ENCODE measurements at places on chromosomes 5 and 9. TPM values are rescaled to one million over a fixed set of nuclear protein-coding genes. Genes with fewer than 3 reads are reported as not detected.

Gene GRHPR
- total RNA-seq: 434 TPM

- no peak overlapping the region for H3K4me3 ChIP-seq
- DNase-seq: no peak
- no peak overlapping the region for H3K27ac ChIP-seq
- H3K4me1 ChIP-seq: no peaks in the 10 kb centered on the region
- no peaks in the 10 kb centered on the region for H3K36me3 ChIP-seq
Measured at GRCh38 chr9:71980266-71981190, 69.1 kb downstream of the C9orf85 start.

DNA sequence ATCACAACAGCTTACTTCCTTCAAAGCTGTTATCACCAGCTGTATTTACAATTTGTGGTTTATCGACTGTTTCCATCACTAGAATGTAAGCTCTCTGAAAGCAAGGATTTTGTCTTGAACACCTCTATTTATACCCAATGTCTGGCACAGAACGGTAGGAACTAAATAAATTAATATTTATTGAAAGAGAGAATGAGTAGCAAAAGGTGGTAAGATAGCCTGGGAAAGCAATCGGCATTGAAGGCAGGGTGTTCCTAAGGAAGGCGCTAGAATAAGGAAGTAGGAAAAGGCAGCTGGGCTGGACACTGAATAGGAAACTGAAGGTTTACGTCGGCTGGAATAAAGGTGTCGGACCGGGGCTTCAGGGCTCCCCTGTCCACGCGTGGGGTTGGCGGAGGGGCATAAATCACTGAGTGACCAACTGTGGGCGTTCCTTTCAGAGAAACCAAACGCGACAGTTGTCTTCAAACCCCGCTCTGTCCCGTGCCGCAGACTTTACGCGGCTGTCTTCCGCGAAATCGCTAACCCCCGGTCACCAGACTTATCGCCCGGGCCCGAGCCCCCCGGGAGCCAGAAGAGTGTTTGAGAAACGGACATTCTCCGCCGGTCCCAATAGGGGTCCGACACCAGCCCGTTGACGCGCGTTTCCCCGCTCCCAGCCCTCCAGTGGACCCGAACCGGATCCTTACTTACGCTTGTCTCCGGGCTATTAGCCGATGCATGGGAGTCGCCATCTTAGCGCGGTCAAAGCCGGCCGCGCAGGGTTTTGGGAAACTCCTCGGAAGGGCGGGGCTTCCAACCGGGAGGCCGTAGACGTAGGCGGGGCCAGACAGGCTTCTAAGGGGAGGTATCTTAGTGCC lies at the start of gene ZCCHC10:
Gene ZCCHC10, minus strand, starts transcription at position 746 of the 860 bp plus-strand sequence. Its CDS starts 12 bp downstream, at position 734.
- peak within 1 kb of the TSS; percentile 97 for H3K27ac ChIP-seq
- peaks cover 14% of the 10 kb centered on the region for H3K4me1 ChIP-seq
- DNase-seq: peak; percentile 94
- H3K4me3 ChIP-seq: peak within 1 kb of the TSS; percentile 92
- no peaks in the 10 kb centered on the region for H3K36me3 ChIP-seq
- no peaks in the 10 kb centered on the region for H3K27me3 ChIP-seq

Gene FBP2
- 0.74 TPM for total RNA-seq

DNA sequence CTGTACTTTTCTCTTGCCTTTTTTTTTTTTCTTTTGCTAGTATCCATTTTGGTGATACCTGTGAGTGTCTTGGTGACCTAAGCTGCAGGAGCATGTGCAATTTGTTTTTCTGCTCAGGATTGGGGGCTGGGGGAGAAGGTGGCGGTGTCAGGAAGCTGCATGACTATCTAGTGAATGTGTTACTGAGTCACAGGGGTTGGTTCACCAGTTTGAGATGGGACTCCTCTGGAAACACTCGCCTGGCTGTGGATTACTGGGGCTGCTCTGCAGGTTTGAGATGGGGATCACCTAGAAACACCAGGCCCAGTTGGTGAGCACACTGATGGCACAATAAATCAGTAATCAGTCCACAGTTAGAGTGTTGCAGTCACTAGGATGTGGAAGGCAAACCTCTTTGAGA lies 447.9 kb downstream of the SPATA31D1 start:
- H3K27me3 ChIP-seq: no peaks in the 10 kb centered on the region
- no peak overlapping the region for H3K27ac ChIP-seq
- H3K36me3 ChIP-seq: no peaks in the 10 kb centered on the region

DNA sequence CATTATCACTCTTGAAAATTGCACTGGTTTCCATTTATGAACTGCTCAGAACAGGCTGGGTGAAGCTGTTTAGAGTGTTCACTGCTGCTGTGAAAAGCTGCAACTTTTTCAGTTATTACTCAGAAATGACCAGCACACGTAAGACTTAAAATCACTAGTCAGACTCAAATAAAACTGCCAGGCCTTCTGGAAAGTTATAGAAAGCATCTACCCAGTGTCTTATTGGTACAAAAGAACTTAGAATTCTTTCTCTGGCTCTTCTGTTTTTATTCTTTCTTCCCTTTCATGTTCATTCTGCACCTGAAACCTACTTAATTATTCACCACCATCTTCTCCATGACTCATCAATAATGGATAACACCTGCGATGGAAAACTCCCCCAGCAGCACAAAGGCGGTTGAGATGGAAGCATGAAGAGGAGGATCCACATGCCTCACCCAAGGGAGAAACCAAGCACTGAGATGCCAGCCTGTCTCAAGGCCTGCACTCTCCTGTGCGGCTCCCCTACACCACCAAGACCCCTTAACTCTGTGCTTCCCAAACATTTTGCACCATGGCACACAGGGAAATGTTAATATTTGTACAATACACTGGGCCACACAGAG lies 171.9 kb downstream of the ENTREP1 start:
- no peak overlapping the region for H3K4me3 ChIP-seq
- no peaks in the 10 kb centered on the region for H3K27me3 ChIP-seq
- H3K27ac ChIP-seq: no peak overlapping the region
- no peaks in the 10 kb centered on the region for H3K4me1 ChIP-seq

- H3K27me3 ChIP-seq: no peaks in the 10 kb centered on the region
- DNase-seq: no peak
- no peak overlapping the region for H3K27ac ChIP-seq
- H3K4me1 ChIP-seq: no peaks in the 10 kb centered on the region
- H3K4me3 ChIP-seq: no peak overlapping the region
Measured at GRCh38 chr5:355379-355935, 33.9 kb downstream of the AHRR start.

GRCh38 chr5:64666078-64666477 lies 24.2 kb upstream of the SHISAL2B start:
- H3K36me3 ChIP-seq: no peaks in the 10 kb centered on the region
- no peak overlapping the region for H3K4me3 ChIP-seq
- no peak overlapping the region for H3K27ac ChIP-seq
- no peak for DNase-seq

- DNase-seq: no peak
- no peak overlapping the region for H3K4me3 ChIP-seq
- H3K36me3 ChIP-seq: no peaks in the 10 kb centered on the region
- no peaks in the 10 kb centered on the region for H3K4me1 ChIP-seq
- H3K27ac ChIP-seq: no peak overlapping the region
Measured at GRCh38 chr9:81182431-81182830, 506.9 kb downstream of the TLE1 start.

Gene LHX3
- total RNA-seq: not detected

Gene SPATA31E1
- not detected for total RNA-seq
